ENCODE measurements at places on chromosomes 7 and 10.

GRCh38 chr7:130486954-130487436 lies 4.9 kb upstream of the MEST start:
- DNase-seq, result no peak

GRCh38 chr7:127413962-127414361 lies 21.5 kb upstream of the ZNF800 start:
- DNase-seq, result no peak

DNA sequence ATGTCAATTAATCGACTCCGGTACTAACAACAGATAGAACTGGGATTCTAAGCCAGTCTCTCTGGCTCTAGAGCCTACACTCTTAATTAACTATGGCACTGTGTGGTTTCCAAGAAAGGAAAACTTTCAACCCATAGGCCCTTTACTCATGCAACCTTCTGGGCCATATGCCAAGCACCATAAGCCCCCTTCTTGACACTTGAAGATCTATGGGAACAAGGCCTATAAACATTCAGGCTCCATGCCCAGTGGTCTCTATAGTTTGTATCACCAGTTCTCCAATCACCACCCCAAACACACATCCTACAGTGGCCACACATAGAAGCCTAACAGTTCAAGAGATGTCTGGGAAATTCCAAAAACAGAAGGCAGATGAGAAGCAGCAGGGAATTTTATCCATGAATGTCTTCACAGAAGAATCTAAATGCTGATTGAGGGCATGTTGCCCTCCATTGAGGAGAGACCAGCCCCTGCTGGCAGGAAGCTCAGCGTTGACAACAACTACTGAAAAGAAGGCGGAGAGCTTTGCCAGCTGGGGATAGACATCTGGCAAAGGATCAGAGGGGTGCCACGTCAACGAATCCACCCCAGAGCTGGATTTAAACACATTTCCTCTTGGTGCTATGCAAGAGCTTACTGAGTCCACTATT lies 64.4 kb downstream of the GRM3 start:
- DNase-seq, result no peak

GRCh38 chr7:36155811-36156361 lies 2.8 kb downstream of the EEPD1 start:
- no peak for DNase-seq

DNA sequence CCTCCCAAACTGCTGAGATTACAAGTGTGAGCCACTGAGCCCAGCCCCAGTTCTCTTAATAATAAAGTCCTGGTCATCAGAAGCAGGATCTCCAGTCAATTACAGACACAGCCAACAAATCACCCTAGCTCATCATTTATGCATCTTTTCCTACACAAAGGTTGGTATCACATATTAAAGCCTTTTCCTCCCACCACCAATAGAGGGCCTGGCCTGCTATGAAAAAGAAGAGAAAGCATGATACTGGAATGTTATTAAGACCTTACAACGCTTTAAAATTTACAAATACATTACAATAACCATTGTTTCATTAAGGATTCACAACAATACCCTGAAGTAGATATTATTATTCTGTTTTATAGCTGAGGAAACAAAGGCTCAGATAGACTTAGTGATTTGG lies 25.9 kb downstream of the VAX1 start:
- DNase-seq, result no peak

DNA sequence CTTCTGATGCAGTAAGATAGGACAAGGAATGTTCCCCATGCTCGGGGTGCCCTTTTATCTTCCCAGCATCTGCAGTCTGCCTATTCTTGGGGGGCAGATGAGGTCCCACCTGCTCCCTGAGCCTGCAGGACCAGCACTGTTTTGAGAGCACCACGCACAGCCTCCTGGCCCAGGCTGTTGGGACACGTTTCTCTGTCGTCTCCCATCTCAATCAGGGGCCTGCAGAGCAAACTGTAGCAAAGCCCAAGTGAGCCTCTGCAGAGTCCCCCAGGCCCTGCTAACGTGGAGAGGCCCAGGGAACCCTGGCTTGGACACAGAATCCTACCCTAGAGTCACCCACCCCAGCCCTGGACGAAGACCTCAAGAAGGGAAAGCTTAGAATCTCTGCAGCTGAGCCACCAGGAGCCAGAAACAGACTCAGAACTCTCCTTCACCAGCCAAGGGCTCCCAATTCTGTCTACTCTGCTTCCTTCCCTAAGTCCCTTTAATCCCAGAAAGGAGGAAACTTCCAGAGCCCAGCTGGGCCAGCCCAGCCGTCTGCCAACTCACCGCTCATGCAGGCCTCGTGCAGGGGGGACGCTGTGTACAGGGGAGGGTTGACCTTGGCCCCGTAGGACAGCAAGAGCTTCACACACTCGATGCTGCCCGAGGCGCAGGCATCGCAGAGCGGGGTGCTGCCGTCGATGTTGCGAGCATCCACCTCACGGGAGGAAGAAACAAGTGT lies 15.6 kb downstream of the ASB13 start:
- no peak for DNase-seq

DNA sequence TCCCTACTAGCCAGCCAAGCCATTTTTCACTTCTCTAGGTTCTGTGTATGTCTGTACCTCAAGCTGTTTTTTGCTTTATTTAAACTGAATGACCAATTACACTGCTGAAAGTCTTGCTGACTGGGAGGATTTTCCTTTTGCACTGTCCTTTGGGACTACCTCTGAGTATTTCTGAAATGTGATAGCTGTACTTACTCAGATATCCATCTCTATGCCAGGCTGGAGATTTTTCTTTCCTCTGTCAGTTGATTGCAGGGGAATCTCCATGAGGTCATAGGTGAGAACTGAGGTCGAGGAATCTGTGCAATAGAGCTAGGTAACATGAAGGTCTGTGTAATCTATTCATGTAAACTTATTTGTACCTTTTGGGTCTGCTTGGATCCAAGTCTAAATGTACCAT lies 38.9 kb upstream of the ANKRD1 start:
- DNase-seq, result no peak

DNA sequence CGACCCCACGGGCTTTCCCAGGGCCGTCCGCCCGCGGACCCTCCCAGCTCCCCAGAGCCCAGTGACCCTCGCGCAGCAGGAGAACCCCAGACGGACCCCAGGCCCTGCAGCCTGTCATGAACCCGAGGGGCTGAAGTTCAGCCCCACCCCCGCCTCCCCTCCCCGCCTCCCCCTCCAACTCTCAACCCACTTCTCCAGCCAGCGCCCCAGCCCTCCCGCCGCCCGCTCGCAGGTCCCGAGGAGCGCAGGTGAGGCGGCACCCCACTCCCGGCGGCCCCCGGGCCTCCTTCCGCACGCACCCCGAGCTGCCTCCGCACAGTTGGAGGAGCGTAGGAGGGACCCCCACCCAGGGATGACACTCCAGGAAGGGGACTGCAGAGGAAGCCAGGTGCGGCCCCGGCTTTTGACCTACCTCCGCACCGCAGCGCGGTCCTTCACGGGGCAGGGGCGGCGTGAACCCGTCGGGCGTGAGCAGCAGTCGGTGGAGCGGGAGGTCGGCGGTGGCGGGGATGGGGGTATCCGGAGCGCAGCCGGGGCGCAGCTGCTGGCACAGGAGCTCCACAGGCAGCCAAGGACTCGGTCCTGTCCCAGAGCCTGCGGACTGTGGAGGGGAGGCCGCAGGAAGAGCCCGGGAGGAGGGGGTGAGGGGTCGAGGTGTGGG lies at the start of gene TMEM176A:
TMEM176A (plus strand) TSS at position 189 of the 661 bp plus-strand sequence. CDS start 782 bp downstream, outside the sequence.
- DNase-seq, result no peak

DNA sequence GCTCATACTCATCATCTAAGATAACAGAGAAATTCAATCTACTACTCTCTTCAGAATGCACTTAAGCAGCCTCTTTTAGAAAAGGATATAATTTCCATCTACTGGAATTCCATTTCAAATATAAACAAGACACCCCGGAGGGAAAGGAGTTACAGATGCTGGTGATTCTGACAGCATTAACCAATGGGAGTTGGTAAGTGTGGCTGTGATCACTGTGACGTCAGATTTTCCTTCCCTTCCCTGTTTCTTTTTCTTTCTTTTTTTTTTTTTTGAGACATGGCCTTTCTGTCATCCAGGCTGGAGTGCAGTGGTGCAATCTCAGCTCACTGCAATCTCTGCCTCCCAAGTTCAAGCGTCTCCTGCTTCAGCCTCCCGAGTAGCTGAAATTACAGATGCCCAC lies 106.6 kb downstream of the ACTR3B start:
- DNase-seq, result no peak

GRCh38 chr10:80964955-80965614 lies 427.4 kb downstream of the SH2D4B start:
- DNase-seq, result no peak

DNA sequence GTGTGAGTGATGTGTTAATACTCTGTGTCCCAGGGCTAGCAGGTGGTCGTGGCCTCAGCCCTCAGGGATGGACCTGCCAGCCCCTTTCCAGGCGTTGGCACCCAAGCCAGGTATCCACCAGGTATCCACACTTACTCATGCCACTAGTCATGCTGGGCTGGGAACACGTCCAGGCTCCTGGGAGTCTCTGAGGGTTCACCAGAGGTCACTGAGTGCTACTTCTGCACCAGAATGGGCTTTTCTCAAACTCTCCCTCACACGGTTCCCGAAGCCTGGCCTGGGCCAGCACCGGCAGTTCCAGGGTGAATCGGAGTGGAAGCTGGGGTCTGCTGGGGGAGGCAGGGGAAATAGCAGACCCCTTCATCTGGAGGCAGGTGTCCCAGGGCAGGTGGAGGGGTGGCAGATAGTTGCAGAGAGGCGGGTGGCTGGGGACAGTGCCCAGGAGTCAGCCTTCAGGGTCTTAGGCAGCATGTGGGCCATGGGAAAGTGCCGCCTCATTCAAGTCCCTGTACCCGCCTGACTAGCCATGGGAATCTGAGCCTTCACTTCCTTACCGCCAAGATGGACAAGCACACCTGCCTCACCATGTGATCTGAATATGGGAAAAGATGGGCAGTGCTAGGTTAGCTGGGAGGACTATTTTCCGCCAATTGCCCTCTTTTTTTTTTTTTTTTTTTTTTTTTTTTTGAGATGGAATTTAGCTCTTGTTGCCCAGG lies 95.5 kb upstream of the GTF2I start:
- DNase-seq, result no peak

GRCh38 chr10:61612450-61612849 lies 50.3 kb upstream of the CABCOCO1 start:
- DNase-seq, result no peak

GRCh38 chr7:107538001-107538400 lies 25.7 kb downstream of the COG5 start:
- no peak for DNase-seq

- DNase-seq, result no peak
Observed at GRCh38 chr7:44097064-44097932, 6.8 kb upstream of the AEBP1 start.

- DNase-seq, result no peak
Observed at GRCh38 chr10:7563368-7563767, 103.4 kb downstream of the ITIH5 start.

GRCh38 chr10:5219262-5219661 lies 22.6 kb downstream of the AKR1C4 start:
- no peak for DNase-seq

DNA sequence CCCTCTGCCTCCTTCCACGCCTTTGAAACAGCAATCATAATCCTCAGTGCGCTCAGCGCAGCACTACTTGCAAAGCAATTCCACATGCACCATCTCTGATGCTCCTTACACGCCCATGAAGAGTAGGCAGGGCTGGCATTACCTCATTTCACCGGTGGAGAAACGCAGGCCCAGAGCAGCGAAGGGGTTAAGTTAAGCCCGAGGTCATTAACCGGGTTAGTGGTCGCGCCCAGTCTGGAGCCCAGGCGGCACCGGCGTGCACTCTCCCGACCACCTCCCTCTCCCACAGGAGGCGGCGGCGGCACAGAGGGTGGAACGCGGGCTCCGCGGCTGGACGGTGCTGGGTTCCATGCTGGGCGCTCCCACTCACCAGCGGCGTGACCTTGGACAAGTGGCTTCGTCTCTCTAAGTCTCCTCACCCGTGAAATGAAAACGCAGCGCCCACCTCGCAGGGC lies 515 bp downstream of the FASTK start:
- no peak for DNase-seq

DNA sequence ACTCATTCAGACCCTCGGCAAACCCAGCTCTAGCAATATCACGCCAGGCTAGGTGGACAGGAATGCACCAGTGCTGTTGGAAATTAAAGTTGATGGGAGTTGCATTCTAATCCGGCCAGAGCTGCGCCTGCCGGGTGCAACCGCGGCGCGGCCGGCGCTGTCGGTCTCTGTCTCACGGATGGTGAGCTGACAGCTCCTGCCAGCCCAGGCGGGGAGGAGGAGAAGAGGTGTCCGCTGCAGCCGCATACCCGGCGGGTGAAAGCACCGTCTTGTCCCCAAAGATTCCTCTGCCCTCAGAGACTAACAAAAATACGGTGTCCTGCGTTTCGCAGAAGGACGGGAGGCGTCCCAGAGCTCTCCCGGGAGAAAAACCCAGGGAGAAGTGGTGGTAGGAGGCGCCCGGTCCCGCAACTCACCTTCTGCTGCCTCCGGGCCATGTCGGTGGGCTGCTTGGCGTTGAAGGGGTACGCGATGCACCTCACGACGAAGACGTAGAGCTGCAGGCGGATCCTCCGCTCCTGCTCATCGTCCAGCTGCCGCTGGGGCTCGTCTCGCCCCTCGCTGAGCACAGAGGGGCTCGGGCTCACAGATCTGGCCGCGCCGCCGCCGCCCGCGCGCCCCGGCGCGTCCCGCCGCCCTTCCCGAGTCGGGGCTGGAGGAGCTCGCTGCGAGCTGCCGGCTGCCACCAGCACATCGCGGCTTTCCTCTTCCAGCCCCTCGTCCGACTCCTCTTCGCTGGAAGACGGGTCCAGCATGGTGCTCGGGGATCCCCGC lies 490 bp downstream of the CADPS2 start:
- peak; percentile 42 for DNase-seq

- DNase-seq, result no peak
Observed at GRCh38 chr7:155737590-155737989, 74.7 kb downstream of the SHH start.

DNA sequence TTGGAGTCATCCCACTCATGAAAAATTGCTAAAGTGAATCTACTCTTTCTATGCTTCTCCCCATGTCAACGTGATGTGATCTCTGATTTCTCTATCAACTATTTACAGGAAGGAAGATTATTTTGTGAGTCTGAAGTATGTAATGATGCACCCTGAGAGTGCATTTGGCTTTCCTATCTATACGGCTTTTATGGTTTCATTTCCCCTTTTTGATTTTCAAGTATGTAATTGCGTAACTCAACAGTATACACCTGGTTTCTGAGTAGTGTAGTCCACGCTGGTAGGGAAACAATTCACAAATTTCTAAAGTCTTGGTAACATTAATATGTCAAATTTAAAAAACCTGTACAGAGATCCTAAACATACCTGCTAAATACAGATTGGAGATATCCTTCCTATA lies 194.7 kb upstream of the SEMA3A start:
- DNase-seq, result no peak

Data from kidney capillary endothelial cell (primary cell).